Stimulated activated naive CD4-positive, alpha-beta T cell (primary cell): ENCODE measurements at places on chromosomes 6 and 20.

GRCh38 chr6:39965751-39966150, 31.5 kb upstream of the MOCS1 start:
- DNase-seq: no peak

DNA sequence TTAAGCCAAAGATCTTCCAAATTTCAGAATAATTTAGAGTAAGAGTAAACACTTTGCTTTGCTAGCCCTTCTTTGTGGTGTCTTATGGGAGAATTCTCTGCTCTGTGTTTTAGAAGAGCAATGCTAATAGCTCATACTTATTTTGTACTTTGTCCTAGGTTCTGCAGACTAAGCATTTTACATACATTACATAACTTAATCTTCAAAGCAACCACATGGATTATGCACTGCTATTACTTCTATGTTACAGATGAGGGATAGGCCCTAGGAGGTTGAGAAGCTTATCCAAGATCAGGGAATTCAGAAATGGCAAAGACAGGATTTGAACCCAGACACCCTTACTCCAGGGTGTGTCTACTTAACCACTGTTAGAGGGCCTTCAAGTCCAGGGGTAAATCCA, 9.8 kb upstream of the CCDC170 start:
- DNase-seq: no peak

DNA sequence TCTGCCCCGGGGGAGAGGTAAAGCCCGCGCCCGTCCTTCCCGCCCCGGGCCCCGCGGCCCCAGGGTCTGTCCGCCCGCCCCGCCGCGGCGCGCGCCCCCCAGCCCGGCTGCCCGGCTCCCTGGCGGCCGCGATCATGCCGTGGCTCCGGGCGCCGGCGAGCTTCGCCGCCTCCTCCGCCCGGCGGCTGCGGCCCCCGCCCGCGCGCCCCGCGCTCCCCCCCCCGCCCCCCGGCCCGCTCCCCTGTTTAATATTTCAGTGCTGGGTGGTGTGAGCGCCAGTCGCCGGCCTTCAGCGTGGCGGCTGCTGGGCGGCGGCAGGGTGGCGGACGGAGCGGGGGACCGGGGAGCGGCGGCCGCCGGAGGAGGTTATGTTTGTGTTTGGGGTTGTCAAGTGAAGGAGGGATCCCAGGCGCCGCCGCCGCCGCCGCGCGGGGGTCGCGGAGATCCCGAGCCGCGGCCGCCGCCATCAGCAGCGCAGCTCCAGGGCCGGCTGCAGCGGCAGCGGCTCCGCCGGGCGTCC, at the start of gene HIVEP1:
Gene HIVEP1 (plus strand): TSS at position 275 of the 520 bp plus-strand sequence. CDS start 3,317 bp downstream, outside the sequence.
- no peak for DNase-seq

DNA sequence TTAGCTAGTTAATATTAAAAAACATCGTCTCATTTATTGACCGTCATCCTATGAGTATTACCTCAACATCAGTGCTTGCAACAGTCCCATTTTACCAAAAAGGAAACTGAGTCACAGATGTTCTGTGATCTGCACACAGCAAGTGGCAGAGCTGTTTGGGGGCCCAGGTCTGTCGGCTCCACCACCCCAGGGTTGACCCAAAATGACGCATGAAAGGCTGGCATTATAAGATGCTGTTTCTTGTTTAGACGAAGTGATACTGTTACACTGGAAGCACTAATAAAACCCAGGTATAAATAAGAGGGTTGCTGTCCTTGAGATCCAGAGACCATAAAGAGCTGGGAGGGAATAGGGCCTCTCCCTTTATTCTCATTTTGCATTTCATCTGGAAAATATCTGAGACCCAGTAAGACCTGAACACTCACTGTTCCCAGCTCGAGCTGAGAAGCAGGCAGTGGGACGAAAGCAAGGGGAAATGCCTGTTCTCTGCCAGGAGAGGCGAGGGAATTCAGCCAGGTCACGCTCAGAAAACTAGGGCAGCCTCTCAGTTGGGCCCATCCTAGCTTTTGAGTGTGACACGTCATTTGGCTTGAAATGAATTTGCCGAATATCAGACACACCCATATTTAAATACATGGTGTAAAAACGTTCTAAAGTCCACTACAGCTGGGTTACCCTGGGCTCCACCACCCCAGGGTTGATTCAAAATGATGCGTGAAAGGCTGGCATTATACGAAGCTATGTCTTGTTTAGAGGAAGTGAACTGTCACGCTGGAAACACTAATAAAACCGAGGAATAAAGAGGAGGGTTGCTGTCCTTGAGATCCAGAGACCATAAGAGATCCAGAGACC, 1.4 kb upstream of the MICAL1 start:
- no peak for DNase-seq

DNA sequence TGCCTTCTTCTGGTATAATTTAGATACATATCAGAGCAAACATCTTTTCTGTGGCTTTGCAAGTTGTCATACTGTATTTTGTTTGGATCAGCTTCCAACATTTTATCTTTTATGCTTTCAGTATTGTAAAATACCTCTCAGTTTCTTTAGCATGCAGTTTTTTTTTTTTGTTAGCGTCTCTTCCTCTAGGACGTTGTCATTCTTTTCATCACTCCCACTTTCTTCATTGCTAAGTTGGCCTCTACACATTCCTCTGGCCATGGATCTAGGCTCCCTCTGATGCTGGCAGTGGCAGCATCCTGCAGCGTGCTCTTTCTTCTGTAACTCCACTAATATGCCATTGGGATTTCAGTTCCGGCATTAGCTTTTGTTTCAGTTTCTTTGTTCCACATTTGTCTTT, 21.7 kb downstream of the RPRD1B start:
- no peak for DNase-seq

- DNase-seq: no peak
Observed at GRCh38 chr6:44561060-44561623, 173.6 kb downstream of the CDC5L start.

DNA sequence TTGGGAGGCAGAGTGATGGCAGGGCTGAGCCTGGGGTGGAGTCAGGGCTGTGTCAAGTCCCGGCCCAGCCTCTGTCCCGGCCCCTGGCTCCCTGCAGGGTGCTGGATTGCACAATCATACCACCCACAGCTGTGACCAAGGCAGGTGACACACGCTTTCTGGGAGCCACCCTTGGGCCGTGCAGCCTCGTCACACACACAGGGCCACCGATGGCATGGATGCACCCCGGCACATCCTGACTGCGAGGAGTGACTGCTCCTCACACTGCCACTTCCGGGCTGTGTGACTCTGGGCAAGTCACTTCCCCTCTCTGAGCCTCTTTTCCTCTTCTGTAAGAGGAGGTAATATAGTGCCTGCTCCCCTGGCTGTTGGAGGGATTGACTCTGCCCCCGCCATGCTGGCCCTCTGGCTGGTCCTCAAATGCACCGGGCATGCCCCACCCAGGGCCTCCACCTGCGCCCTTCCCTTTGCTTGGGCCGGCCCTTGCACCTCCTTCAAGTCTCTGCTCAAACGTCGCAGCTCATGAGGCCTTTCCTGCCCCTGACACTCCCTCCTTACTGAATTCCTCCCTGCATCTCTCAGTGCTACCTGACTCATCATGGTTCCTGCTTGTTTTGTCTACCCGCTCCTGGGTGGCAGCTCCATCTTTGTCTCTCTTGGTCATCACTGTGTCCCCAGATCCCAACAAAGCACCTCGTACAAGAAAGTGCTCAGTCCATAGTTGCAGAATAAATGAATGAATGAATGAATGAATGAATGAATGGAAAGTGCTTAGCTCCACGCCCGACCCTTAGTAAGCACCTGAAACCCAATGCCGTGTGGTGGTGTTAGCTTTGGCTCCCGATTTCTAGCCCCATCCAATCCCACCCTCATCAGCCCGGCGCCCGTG, 93.5 kb downstream of the CEBPB start:
- no peak for DNase-seq

GRCh38 chr6:141123049-141123448, 1009.7 kb upstream of the GJE1 start:
- no peak for DNase-seq

DNA sequence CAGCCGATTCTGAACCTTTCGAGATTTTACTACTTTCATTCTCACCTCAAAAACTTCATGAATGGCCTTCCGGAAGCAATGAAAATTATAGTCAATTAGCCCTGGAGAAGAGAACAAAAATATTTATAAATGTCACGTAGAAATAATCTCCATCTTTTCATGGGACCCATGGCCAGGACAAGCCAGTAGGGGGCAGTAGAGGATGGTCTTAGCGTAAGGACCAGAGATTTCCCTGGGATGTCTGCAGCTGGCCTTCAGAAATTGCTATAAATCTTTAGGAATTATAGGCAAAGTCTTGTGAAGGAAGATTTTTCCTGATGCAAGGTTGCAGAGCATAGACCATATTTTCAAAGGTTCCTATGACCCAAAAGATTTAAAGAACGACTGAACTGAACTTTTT, 15.6 kb upstream of the UBE2J1 start:
- peak; percentile 30 for DNase-seq

DNA sequence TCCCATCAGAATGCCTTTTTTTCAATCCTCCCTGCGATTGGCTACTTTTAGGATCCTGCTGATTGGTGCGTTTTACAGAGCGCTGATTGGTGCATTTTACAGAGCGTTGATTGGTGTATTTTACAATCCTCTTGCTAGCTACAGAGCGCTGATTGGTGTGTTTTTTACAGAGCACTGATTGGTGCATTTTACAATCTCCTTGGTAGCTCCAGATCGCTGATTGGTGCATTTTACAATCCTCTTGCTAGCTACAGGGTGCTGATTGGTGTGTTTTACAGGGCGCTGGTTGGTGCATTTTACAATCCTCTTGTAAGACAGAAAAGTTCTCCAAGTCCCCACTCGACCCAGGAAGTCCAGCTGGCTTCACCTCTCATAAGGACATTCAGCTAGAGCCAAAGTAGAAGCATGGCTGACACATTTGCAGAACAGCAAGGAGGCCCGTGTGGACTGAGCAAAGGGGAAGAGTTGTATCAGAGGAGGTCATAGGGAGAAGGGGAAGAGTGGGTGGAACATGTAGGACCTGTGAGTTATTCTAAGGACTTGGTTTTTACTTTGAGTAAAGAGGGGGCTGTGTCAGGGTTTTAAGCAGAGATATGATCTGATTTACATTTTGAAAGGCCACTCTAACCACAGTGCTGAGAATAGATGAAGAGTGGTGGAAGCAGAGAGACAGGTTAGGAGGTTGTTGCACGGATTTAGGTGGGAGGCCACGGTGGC, 2.6 kb downstream of the ALDH5A1 start:
- DNase-seq: no peak

- no peak for DNase-seq
Observed at GRCh38 chr6:50853939-50854338, 35.3 kb downstream of the TFAP2B start.

GRCh38 chr6:21022343-21023107, 488.3 kb downstream of the CDKAL1 start:
- no peak for DNase-seq

- DNase-seq: no peak
Observed at GRCh38 chr6:152330961-152331360, 306.2 kb downstream of the SYNE1 start.

- no peak for DNase-seq
Observed at GRCh38 chr20:19887556-19888268, 129.4 kb upstream of the NAA20 start.
